ENCODE measurements at places on chromosomes 7 and 10.

DNA sequence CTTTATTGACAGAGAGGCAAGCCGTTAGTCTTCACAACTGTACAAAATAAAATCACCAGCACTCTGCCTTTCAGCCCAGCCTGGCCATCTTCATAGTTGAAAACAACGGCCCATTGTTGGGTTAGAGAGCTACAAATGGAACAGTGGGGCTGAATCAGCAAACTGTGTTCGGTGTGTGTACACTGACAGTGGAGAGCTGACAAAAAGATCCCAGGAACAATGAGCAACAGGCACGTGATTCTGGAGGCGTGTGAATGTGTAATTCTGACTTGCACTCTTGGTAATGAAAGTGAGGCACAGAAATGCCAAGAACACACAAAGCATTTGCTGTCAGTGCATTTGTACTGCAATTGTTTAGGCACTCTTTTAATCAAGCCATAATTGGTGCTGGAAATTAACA lies 303.7 kb downstream of the WDR11 start:
- no peak for DNase-seq

GRCh38 chr10:97023401-97024167 lies 162.2 kb downstream of the SLIT1 start:
- DNase-seq: no peak

GRCh38 chr10:80133206-80133605 lies 676 bp downstream of the PLAC9 start:
- no peak for DNase-seq

DNA sequence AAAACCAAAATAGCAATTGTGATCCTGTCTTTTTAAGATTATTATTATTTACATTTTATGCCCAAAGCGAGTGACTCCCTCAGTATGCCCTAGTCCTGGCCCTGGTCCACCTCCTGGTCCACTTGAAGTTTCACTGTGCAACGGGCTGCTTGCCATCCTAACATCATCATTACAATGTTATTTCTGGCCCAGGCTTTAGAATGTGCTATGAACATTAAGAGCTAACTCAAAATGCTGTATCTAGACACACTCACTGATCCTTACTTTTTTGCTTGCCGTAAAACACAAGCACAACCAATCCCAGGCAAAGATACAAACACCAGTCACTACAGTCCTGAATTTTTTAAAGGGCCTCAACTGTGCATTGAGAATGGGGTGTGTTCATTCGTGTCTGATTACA lies 38.4 kb downstream of the RHOBTB1 start:
- DNase-seq: no peak

GRCh38 chr10:44339218-44339617 lies 45.7 kb downstream of the CXCL12 start:
- no peak for DNase-seq

DNA sequence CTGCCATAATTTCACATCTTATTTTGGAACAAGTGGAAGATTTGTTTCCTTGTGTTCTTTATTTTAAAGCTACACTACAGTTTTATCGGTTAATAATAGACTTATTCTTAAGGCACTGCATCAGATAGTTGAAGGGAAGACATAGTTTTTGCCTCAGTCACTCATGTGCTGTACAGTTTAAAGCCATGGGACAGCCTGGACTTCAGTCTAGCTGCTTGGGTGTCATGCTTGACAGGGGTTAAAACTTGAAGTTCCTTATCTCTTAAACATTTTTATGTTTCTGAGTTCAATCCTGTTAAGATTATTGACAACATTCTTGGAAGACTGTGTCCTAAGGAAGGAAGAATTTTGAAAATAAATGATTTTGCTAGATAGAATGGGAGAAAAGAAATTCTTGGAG lies 49.7 kb downstream of the PPP1R9A start:
- DNase-seq: no peak

DNA sequence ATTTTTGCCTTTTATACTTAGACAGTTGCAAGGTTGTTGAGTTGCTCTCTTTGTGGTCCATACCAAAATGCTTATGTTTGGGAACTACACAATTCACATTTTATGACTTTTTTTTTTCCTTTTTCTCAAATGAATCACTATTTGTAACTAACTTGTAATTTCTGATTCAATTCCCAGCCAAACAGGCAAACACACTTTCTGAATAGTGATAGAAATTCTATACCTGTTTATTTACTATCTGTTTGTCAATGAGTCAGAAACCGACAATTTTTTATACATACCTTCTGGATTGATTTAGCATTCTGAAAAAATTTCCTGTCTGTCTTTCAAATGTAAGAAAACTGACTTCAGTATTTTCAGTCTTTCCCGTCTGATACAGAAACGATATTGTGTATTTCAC lies 69.1 kb downstream of the MBL2 start:
- no peak for DNase-seq

DNA sequence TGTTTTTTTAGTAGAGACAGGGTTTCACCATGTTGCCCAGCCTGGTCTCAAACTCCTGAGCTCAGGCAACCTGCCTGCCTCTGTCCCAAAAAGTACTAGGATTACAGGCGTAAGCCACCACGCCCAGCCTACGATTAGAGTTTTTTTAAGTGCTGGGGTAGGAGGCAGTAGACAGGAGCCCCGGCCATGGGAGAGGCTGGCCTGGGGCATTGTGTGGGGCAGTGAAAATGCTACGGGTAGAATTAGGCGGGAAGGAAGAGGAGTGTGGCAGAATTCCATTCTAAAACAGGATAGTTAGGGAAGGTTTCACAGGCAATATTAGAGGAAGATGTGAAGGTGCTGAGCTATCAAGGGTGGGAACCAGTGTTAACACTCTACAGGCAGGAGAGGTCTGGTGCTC lies 31.3 kb upstream of the FXYD4 start:
- DNase-seq: no peak

Measured in amniotic stem cell (primary cell).